SK-N-MC (cell line): ENCODE measurements at places on chromosomes 4 and X.

GRCh38 chrX:133175605-133176004 is 42.5 kb downstream of the TFDP3 start:
- no peak for DNase-seq

DNA sequence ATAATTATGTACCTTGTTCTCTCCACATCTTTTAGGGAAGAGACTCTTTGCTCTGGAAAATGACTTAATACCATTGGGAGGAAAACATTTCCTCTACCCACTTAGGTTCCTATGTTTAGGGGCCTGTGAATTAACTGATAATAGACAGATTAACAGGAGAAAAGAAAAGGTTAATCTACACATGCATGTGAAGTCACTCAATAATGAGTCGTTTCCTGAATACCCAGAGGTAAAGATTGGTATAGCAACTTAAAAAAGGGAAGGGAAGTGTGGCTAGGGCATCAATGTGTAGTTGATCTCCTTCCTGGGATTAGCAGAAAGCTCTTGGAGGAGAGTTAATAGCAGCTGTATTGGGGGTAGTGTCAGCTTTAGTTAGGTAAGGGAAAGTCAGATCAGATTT is 419.5 kb upstream of the ATOH1 start:
- DNase-seq = no peak

DNA sequence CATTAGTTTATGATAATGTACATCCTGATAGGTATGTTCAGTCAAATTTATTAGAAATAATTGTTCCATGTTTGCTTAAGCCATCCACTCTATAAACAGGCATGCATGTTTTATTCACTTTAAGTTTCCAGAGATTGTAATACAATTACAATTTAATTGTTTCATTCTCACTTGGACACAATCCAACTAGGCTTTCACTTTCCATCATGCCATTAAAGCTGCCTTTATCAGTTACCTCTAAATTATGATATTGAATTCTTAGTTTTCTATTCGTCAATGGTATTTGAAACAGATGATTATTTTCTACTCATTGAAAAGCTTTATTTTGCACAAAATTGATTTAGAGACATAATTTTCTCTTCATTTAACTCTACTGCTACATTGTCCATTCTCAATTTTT is 1196.3 kb downstream of the RAPGEF2 start:
- no peak for DNase-seq

DNA sequence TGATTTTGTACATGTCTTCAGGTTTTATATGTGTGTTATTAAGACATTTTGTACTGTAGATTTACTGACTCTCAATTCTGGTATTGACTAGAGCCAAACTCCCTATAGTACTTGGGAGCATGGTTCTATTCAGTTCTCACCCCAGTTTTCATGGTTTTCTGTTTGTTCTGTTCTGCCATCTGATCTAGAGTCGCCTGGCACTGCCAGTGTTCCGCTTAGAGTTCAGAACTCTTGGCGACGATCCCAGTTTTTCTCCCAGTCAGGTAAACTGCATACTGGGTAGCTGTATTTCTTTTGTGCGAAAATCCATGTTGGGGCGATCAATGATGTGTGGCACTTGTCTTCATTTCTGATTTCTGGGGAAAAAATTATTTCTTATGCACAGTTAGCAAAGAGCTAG is 78.0 kb downstream of the PHOX2B start:
- DNase-seq = no peak

- no peak for DNase-seq
Measured at GRCh38 chrX:125293850-125294780, 25.6 kb upstream of the TEX13C start.
